ENCODE measurements at places on chromosomes 12 and 14.

GRCh38 chr12:94969424-94969823 is 34.1 kb downstream of the NDUFA12 start:
- DNase-seq = no peak

DNA sequence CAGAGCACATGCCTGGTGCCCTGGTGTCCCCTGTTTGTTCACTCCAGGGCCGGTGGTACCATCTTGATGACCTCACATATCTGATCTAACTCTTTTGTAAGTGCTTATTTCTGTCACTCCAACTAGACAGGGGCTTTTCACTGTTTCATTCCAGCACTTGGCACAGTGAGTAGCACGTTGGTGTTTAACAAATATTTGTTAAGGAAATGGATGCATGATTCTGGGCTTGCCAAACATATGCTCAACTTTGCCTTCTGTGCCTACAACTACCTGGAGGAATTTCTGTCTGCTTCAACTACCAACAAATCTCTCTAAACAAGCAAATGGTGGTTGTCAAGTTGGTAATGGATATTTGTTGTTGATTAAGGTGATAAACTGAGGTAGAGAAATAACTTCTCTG is 31.6 kb downstream of the PDE6H start:
- DNase-seq = no peak

DNA sequence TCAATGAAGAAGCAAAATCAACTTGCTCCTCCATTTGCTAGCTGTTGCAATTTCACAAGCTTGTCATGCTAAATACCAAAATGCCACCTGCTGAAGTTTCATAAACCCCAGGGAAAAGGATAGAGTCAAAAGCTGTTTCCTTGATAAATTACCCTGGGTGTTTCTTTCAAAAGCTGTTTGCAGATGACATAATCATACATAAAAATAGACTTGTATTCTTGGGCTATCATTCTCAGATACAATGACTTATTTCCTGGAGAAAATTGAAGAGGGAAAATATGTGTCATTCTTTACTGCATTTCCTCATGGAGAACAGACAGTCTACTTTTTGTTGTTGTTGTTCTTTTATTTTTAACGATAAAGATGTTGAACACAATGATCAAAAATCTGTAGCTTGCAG is 119.2 kb downstream of the GALC start:
- DNase-seq = no peak

DNA sequence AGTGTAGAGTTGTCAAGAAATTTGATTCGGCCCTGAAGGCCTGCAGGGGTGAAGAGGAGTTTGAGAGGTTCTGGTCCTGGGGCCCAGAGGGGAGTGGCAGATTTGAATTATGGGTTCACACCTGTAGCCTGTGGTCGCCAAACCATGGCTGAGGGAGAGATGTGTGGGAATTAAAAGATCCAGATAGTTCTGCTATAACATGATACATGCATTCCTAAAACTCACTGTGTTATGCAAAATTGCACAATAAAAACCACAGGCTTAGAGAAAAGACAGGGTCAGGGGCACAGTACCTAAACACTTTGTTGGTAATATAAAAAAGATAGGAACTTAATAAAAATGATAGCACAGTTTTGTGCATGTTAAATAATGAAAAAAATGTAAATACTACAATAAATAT is 106.2 kb downstream of the TMEM30B start:
- DNase-seq = no peak

- no peak for DNase-seq
Observed at GRCh38 chr12:132400011-132400641, 70.7 kb upstream of the GALNT9 start.

GRCh38 chr12:120065472-120065871 is 51.1 kb downstream of the RAB35 start:
- no peak for DNase-seq

GRCh38 chr14:85752175-85752574 is 222.2 kb downstream of the FLRT2 start:
- DNase-seq = no peak

DNA sequence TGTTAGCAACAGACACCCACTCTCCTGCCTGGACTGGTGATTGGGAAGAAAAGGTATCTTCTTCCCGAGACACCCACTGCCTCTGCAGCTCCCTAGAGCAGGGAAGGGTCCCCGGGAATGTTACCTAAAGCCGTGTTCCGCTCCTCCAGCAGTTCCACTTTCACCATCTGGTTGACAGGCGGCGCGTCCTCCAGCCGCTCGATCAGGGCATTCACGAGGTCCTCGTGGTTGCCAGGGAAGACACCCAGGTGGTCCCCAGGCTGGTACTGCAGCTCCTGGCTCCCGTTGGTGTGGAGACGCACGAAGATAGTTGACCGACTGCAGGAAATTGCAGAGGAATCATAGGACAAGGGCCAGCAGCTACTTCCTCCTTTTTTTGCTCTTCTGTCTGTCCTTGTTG is 44.2 kb upstream of the FBXO21 start:
- no peak for DNase-seq

- no peak for DNase-seq
Observed at GRCh38 chr12:45914090-45914489, 76.3 kb downstream of the SCAF11 start.

- no peak for DNase-seq
Observed at GRCh38 chr12:9753073-9753472, 7.6 kb downstream of the CD69 start.

GRCh38 chr12:88638388-88638787 is 58.1 kb upstream of the KITLG start:
- no peak for DNase-seq

GRCh38 chr14:86626530-86626929 is 1096.6 kb downstream of the FLRT2 start:
- DNase-seq = no peak

- DNase-seq = no peak
Observed at GRCh38 chr12:101927036-101927435, 49.7 kb downstream of the DRAM1 start.

- DNase-seq = no peak
Observed at GRCh38 chr14:54472315-54472714, 16.5 kb downstream of the GMFB start.

All from CD4-positive, alpha-beta T cell treated with Interleukin-2 at 100 ng/mL for 4 hours (primary cell).